ENCODE measurements at places on chromosomes 3 and 15. TPM values are rescaled to one million over a fixed set of nuclear protein-coding genes. Genes with fewer than 3 reads are reported as not detected.

DNA sequence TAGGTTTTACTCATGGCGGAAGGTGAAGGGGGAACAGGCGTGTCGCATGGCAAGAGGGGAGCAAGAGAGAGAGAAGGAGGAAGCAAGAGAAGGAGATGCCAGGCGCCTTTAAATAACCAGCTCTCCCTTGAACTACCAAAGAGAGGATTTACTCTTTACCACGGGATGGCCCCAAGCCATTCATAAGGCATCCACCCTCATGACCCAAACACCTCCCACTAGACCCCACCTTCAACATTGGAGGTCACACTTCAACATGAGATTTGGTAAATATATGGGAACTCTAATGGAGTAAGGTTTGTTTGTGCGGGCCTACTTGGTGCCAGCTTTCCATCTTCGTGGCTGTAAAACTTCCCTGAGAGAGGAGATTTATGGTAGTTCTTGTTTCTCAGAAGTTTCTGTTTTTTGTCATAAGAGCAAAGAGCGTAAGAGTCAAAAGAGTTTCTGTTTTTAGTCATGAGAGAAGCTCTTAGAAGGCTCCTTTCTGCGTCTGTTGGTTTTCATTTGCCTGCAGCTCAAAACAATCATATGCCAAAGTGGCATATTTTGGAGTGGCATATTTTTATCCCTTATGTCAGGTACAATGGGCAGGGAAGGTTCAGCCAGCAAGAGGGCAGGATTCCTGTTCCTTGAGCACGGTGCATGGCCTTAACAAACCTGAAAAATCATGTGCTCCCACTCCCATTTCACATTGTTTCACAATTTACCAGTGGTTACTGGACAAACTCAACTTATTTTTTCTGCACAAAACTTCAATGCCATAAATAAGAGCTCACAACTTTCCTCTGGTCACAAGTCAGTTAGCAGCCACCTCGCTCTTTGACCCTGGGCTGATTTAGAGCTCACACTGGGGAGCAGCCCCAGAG, 12.5 kb downstream of the PML start:
- H3K27me3 ChIP-seq, result no peaks in the 10 kb centered on the region
- peaks cover 70% of the 10 kb centered on the region for H3K4me1 ChIP-seq
- peak overlapping the region; percentile 89 for H3K27ac ChIP-seq
- peak overlapping the region; percentile 31 for H3K4me3 ChIP-seq

DNA sequence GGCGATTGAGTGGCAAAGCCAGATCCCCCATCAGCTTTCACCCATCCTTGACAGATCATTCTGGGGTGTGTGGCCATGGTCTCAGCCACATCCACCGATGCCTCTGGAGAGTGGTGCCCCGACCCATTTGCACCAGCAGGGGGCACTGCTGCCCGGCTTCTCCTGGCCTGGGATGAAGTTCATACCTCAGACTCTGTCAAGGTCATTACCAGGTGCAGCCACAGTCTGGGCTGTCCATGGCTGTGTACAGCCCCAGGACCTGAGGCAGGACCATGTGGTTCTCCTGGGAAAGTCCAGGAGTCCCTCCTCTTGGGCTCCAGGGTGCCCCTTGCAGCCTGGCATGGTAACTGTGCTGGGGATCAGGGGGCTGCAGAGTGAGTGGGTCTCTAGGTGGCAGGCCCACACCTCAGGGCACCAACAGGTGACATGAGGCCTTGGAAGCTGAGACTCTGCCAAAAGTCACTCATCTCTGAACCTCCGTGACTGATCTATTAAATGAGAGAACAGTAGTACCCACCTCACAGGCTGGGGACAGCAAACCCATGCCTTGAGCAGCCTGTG, 67.2 kb downstream of the CACNA2D2 start:
- H3K4me1 ChIP-seq, result peaks cover 6% of the 10 kb centered on the region
- H3K36me3 ChIP-seq, result no peaks in the 10 kb centered on the region
- peak; percentile 83 for DNase-seq
- no peak overlapping the region for H3K27ac ChIP-seq
- H3K4me3 ChIP-seq, result no peak overlapping the region
- no peaks in the 10 kb centered on the region for H3K27me3 ChIP-seq

DNA sequence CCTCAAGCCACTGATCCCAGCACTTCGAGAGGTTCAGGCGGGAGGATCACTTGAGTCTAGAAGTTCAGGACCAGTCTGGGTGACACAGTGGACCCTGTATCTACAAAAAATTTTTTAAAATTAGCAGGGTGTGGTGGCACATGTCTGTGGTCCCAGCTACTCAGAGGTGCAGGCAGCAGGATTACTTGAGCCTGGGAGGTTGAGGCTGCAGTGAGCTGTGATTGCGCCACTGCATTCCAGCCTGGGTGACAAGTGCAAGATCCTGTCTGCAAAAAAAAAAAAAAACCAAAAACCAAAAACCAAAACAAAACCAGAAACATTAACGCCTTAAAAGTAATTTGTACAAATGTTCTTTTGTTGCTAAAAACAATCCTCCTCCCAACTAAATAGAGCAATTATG, 27.9 kb upstream of the SLC12A8 start:
- H3K36me3 ChIP-seq, result peaks cover 43% of the 10 kb centered on the region
- no peak overlapping the region for H3K4me3 ChIP-seq
- peaks cover 3% of the 10 kb centered on the region for H3K4me1 ChIP-seq
- no peak for DNase-seq
- H3K27me3 ChIP-seq, result no peaks in the 10 kb centered on the region

- no peak overlapping the region for H3K27ac ChIP-seq
- H3K4me1 ChIP-seq, result peaks cover 8% of the 10 kb centered on the region
- H3K4me3 ChIP-seq, result no peak overlapping the region
- no peaks in the 10 kb centered on the region for H3K36me3 ChIP-seq
- DNase-seq, result no peak
These were observed 20.1 kb downstream of the EID1 start for GRCh38 chr15:48898032-48898431.

DNA sequence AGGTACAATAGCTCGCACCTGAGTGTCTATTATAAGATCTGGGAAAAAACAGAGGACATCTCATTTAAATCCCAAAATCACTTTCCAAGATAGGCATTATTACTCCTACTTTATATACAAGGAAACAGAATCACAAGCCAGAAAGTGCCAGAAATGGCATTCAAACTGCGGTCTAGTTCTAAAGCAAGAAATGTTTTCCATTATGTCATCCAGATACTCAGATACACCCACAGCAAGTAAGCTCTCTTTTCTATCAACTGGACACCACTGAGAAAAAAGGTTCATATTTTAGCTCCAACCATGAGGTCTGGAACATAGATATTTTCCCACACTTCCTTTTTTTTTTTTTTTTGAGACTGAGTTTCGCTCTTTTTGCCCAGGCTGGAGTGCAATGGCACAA, 8.1 kb downstream of the SLC33A1 start:
- peaks cover 38% of the 10 kb centered on the region for H3K4me1 ChIP-seq
- no peak for DNase-seq
- H3K27ac ChIP-seq, result no peak overlapping the region
- peaks cover 28% of the 10 kb centered on the region for H3K36me3 ChIP-seq
- H3K27me3 ChIP-seq, result no peaks in the 10 kb centered on the region
- no peak overlapping the region for H3K4me3 ChIP-seq

The SAXO2 gene
- total RNA-seq, result 14.3 TPM

The ASB14 gene
- not detected for total RNA-seq

The HHATL gene
- not detected for total RNA-seq
